ENCODE measurements at places on chromosomes 2 and 18.

DNA sequence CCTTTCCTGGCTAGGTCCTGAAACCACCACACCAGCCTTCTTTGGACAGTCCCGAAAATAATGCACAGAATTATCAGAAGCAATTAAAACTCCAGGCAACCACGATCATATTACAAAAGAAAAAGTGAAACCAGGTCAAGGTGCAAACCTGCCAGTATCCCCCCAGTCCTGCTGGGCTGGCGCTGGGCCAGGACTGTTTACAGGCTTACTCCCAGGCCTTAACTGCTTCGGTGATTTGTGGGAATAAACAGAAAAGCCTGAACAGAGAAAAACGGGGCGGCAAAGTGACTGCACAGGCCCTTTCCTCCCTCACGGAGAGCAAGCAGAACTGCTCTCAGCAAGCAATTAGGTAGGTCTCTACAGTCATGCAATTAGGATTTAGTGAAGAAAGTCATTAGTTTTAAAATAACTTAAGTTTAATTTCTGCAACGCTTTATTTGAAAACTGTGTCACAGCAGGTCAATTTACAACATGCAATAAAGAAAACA, 1.3 kb downstream of the HDAC4 start:
- peak; percentile 46 for DNase-seq

- DNase-seq: no peak
Observed at GRCh38 chr2:33347856-33348255, 128.6 kb upstream of the RASGRP3 start.

- DNase-seq: peak; percentile 9
Observed at GRCh38 chr2:223727562-223727961, 109.8 kb downstream of the AP1S3 start.

GRCh38 chr2:15982285-15983044, 42.1 kb downstream of the MYCN start:
- peak; percentile 64 for DNase-seq

DNA sequence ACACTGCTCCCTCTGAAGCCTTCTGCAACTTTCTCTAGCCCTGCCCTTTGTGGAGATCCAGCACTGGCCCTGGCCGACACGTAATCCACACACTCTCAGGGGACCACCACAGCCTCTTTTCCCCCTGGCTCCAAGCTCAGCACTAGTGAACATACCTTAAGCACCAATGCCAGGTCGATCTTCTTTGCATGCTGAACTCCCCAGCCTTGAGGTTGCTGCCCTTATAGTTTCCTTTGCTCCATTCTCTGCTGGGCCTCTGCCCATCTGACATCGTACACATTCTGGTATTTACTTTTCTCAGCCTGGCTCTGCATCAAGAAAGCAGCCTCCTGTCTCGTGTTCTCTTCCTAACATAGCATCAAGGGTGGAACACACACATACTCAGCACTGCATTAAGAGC, 361.5 kb downstream of the LPIN1 start:
- DNase-seq: no peak

GRCh38 chr2:85713836-85714235, 19.7 kb downstream of the GNLY start:
- peak; percentile 98 for DNase-seq

GRCh38 chr2:142786918-142787702, 90.4 kb upstream of the KYNU start:
- DNase-seq: no peak

DNA sequence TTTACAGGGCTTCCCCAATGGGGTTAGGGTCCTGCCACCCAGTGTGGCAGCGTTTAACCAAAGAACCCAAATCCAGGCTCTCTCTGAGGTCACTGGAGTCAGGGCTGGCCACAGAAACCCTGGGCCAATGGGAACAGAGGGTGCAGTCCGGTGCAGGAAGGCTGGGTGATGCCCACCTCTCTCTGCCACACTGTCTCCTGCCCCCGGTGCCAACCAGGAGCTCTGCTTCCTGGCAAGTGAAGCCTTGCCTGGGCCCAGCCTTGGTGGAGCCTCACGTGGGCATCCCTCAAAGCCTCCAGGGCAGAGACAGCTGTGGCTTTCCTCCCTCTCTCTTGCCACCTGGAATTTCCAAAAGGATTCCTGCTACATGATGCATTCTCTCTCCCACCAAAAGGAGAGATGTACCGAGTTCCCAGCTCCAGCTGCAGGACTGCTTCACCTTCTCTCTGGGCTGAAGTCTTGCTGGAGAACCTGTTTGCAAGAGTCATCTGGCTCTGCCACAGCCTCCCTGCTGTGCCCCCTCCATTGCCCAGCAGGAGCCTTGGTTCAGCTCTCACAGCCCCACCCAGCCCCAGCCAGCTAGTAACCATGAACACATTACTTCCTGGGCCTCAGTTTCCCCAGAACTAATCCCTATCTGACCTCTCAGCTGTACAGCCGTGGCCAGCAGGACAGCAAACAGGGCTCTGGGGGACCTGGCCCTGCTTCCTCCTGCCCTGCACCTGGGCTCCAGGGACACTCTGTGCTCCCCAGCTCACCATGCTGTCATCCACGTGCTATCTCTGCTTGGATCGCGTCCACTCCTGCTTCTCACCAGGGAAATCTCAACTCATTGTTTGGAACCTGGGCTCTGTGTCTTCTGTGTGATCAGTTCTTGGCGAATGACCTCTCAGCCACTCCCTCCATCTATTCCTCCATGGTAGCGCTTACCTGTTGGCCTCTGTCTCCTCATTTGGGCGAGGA, 43.4 kb downstream of the KCNF1 start:
- no peak for DNase-seq

DNA sequence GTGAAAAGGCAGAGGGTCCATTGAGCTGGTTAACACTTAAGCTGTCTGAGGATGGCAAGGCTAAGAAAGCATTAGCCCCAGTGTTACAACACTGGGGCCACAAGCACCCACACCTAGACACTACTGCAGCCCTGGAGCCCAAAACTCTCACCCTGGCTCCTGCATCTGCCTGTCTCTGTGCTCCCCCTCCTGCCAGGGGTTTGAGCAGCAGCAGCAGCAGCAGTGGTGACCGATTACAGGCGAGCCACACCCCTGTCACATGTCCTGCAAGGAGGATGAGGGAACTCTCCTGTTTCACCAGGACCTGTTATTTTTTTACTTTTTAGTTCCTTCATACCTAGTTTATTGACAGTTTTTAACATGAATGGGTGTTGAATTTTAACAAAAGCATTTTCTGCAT, 326.7 kb upstream of the MAP2 start:
- DNase-seq: no peak

DNA sequence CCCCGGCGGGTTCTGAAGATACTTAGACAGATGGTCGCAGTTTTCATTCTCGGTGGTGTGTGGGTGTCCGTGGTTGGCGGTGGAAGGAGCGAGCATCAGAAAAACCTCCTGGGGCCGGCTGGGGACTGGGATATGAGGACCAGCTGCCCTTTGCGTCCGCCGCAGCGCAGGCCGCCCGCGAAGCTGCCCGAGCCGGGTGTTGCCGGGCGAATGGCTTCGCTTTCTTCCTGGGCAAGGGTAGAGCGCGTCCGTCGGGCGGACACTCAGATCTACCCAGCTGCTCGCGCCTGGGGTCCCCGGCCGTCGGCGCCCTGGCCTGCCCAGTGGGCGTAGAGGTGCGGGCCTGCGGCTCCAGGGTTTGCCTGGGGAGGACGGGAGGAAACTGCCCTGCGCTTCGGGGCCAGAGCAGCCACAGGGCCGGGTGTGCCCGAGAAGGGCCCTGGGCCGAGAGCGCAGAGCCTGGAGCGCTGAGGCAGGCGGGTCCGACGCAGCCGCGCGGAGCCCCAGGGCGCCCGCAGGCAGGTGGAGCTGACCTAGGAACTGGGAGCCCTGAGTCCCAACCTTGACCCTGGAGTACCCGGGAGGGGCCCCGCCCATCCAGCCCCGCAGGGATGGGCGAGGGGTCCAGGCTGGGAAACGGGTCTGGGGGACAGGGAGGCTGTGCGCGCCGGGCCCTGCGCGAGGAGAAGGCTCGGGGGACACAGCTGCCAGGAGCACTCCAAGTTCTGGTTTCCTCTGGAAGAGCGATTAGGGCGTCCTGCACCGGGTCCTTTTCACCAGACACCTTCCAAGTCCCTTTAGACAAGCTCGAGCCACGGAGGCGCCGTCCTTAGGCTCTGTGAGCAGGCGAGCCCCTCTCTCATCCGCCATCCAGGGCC, 1.3 kb downstream of the TWIST2 start:
- no peak for DNase-seq

GRCh38 chr2:38194751-38195150, 118.8 kb upstream of the CYP1B1 start:
- no peak for DNase-seq

GRCh38 chr2:178731300-178731699, 75.9 kb downstream of the TTN start:
- no peak for DNase-seq

All from DMS79 treated with DMSO at 0.1 percent for 48 hours (cell line).